Brain pericyte (primary cell): ENCODE measurements at places on chromosomes 12 and 14.
A peak's percentile ranks its signal among the peaks of the same experiment; 100 is the strongest.

DNA sequence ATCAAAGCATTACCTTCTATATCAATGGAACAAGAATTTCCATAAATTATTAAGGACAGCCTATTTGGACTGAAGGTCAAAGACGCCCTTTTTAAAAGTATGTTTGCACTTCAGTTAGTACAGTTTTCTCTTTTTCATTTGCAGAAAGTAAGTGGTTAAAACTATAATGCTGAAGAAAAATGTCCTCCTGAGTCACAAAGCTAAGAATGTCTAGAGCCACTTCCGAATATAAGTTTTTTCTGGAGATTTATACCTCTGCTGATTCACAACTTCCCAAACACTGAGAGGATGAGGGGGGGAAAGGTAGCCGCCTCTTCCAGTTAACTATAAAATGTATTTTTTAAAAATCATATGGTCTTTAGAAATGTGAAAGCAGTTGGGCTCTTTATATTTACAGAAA is 84.9 kb downstream of the DUSP6 start:
- DNase-seq, result no peak

GRCh38 chr14:94601884-94602391 is 10.3 kb upstream of the SERPINA3 start:
- DNase-seq, result peak; percentile 53

- no peak for DNase-seq
Observed at GRCh38 chr12:79725987-79726386, 35.2 kb upstream of the PAWR start.

GRCh38 chr14:22178333-22178839 is 410.6 kb downstream of the DAD1 start:
- DNase-seq, result no peak
